Aorta (tissue), 5 donors: ENCODE measurements at places on chromosomes 3 and 15. TPM values are rescaled to one million over a fixed set of nuclear protein-coding genes. Genes with fewer than 3 reads are reported as not detected.
A peak's percentile ranks its signal among the peaks of the same experiment; 100 is the strongest.

NPAP1 gene
- not detected for total RNA-seq

DNA sequence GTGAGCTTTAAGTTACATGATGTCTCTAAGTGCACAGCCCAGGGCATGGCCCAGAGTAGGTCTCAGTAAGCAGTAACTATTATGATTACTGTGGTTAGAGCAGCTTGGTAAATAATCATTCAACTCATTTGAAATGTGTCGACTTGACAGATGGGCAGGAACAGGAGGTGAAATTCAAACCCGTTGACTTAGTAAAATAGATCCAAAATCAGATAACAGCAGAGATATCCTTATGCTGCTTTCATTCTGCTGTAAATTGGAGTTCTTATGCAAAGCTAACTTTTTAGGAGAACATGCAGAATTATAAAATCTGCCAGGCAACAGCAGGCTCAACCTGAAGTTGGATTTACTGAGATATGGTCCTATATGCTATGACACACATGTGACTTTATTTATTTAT lies 118.7 kb upstream of the KLHL25 start:
- no peak for DNase-seq

DNA sequence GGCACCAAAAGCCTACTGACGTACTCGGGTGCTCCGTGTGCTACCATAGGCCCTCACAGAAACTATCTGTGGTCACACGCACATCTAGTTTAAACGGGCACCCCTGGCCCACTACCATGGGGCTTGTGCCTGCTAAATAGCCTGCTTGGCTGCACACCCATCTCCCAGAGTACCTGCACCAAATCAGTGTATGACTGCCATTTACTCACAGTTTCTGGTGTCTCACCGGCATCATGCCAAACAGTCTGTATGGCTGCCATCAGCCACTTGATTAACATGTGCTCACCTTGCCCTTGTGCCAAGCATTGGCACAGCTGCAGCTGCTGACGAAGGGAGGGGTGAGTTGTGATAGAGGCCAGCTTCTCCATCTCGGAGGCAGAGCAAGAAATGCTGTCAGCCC lies 232.7 kb downstream of the IGSF11 start:
- no peak for DNase-seq

TTC21A gene
- total RNA-seq = 11.6 TPM

GPD1L gene
- 33.4 TPM for total RNA-seq

EOGT gene
- total RNA-seq = 134 TPM

DNA sequence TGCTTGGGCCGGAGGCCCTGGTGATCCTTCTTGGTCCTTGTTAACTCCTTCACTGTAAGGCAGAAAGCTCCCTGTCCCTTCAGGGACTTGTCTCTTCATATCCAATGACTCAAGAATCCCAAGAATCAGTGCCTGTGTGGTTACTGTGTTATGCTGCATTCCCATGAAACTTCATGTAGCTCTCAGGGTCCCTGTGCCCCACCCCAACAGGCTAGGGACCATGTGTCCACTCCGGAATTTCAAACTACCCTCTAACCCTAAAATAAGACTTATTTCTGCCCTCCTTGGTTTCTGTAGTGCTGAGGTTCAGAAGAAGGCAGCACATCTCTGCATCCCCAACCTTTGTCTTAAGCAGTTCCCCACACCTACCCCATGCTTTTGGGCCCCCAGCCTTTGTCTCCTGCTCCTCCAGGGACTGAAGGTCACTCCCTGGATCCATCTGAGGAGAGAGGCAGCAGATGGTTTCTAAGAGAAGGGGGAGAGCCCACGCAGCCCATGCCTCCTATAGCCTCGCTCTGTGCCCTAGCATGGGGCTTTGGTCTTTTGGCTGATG lies 531 bp upstream of the MAP1A start:
- DNase-seq = no peak

GRCh38 chr3:124812291-124813265 lies 74.6 kb downstream of the ITGB5 start:
- peak; percentile 84 for DNase-seq

- no peak for DNase-seq
Observed at GRCh38 chr3:187802203-187802927, 57.1 kb upstream of the BCL6 start.

DNA sequence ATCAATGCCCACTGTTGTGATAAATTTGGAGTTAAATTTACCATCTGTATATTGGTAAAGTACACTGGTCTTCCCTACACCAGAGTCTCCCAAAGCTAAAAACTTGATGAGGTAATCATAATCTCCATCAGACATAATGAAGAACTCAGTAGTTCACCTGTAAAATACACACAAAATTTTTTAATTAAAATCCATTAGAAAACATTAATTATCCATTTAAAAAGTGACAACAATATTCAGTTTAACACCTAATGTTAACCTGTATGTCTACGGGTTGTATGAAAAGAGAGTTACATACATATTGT lies 38.0 kb upstream of the RSL24D1 start:
- no peak for DNase-seq

GRCh38 chr3:11037241-11037873 lies 44.8 kb downstream of the SLC6A1 start:
- no peak for DNase-seq

DNA sequence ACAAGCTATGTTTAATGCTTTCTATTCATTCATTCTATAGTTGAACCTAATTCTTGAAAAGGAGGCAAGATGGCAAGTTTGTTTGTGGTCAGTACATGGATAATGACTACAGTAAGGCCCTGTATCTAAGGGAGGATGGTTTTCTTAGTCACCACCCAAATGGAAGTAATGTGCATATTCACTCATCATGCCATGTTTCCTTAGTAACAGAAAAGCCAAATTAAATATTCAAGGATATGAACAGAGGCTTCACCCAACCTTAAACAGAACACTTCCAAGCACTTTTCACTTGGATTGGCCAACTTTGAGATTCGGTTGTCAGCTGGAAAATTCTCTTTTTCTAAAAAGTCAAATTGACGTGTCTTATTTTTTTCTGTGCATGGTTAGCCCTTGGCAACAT lies 805.3 kb upstream of the LMCD1 start:
- no peak for DNase-seq

GRCh38 chr3:192219926-192220325 lies 507.4 kb downstream of the FGF12 start:
- DNase-seq = no peak

GRCh38 chr15:90829942-90830440 lies 38.4 kb upstream of the FURIN start:
- DNase-seq = no peak

- DNase-seq = peak; percentile 56
Observed at GRCh38 chr3:171283183-171283847, 176.9 kb downstream of the TNIK start.

ARHGEF3 gene
- total RNA-seq = 41.6 TPM

DNA sequence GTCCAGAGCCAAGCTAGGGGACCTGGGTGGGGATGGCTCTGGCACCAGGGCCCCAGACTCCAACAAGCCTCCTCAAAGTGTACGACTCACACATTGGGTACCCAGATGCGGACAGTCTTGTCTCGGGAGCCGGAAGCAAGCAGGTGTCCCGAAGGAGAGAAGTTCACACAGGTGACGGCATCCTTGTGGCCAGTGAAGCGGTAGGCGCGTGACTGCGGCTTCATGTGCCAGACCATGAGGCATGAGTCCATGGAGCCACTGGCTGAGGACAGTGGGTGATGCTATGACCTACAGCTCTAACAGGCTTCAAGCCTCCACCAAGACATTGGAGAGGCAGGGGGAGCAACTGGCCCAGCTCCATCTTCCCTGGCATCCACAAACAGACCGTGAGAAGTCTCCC lies 4.5 kb downstream of the POC1A start:
- DNase-seq = no peak

LTF gene
- total RNA-seq = 3.2 TPM

HACL1 gene
- 27.1 TPM for total RNA-seq

DNA sequence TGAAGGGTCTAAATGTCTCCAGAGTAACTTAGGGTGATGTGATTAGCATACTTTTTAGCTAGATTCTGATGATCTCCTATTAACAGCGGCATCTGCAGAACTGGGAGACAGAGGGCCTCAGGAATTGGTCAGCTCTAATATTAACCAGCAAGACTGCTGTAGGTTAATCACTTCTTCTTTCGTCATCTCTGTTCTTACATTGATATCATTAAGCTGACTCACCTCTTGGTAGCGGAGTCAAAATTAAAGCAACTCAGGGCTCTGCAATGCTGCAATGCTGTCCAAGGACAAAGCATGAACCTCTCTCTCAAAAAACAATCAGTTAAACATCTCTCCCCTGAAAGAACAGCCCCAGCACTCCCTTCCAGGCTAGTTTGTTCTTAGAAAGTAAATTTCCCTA lies 57.5 kb upstream of the TRA2B start:
- DNase-seq = no peak

- no peak for DNase-seq
Observed at GRCh38 chr15:88744548-88745020, 58.7 kb upstream of the ACAN start.

DNA sequence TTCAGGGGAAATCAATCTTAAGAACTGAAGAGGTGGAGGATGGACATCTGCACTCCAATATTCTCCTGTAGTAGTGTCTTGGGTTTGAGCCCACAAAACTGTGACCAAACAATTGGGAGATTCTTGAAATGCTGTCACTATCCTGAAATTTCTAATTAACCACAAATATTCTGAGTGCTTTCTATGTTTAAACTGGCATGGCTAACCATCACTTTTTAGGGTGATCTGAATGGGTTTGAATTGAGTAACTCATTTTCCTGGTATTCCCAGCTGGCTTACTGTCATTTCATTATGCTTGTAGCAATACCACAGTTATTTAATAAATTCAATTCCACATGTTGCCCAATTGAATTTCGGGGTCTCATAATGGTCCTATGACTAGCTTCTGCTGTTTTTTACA lies 216.9 kb upstream of the DCBLD2 start:
- DNase-seq = no peak

DNA sequence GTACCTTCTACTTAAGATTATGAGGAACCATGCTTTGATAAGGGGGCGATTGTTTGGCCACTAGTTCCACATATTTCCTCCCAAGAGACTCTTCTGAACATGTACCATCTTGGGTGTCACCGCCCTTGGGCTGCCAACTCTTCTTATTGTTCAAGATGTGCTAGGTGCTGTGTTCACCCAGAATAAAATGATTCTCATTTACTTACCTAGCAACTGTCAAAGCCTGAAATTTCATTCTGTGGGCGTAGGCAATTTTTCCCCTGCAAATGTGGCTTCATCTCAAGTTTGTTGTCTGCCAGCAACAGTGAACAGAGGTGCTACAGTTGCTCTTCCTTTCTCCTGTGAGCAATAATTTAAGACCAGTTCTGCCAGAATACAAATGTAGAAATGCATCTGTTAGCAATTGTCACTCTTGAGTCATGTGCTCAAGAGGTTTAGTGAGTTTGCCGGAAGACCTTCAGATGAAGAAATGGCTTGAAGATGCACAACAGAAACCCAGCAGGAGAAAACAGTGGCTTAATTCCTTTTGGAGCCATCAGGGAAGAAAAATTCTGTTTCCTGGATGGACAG lies 41.3 kb upstream of the RARB start:
- DNase-seq = no peak

GRCh38 chr3:5332270-5332956 lies 144.9 kb downstream of the EDEM1 start:
- DNase-seq = no peak

DNA sequence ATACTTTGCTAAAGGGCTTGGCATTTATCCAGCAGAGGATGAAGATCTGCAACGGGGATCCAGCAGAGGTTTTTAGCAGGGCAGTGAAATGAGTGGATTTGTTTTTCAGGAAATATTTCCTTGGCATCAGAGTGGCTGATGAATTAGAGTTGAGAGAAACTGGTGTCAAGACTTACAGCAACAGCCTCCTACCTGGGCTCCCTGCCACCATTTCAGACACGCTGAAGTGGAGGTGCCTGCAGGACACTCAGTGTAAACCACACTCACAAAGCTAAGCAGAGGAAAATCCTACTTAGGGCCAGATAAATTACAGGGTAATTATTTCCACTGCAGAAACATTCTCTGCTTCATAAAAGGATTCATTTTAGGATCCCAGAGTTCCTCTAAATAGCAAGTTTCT lies 519.7 kb downstream of the FGF12 start:
- DNase-seq = no peak

GRCh38 chr3:162295323-162295983 lies 798.8 kb downstream of the OTOL1 start:
- no peak for DNase-seq

GRCh38 chr3:40309925-40310695 lies 603 bp downstream of the EIF1B start:
- peak; percentile 71 for DNase-seq

DNA sequence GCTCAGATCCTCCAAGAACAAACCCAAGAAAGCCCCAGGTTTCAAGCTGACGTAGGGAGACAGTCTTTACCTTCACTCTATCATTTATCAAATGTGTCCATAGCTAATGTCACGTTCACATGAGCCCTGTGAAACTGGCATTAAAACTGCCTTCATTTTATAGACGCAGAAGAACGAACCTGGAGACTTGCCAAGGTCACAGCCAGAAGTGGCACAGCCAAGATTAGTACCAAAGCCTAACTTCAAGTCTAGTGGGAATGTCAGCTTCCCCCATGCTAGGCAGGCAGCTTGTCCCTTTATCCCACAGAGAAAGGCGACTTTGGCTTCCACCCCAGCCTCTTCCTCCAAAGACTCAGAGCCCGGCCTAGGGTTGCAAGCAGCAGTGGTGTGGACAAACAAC lies 517.2 kb downstream of the SHQ1 start:
- DNase-seq = no peak

AMOTL2 gene
- 82.1 TPM for total RNA-seq

NISCH gene
- 80.9 TPM for total RNA-seq

GRCh38 chr3:86738684-86739083 lies 252.3 kb downstream of the VGLL3 start:
- DNase-seq = no peak

SLC25A20 gene
- total RNA-seq = 12.4 TPM

DNA sequence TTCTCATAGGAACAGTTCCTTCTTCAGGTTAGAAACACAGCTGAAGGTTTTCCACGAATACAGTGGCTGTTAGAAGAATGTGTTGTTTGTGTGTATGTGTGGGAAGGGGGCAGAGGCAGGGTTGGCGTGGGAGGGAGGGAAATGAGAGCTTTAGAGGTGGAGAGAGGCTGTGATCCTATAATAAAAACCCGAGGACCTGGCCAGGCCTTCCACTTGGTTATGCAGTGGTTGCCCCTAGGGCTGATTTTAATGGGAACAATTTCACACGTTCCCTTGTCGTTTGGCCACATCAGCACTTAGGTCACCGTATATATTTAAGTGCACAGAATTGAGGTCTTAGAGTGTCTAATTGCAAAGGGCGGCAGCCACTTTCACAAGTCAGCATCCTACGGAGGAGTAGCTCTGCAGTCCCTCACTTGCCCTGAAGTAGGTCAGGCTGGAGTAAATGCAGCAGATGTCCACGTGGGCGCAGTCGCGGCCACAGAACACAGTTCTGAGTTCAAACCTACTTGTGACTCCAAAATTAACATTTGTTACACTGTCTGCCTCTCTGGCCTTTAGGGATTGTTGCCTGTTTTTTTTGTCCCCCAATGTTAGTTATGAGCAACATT lies 85.6 kb downstream of the PDCD6IP start:
- DNase-seq = no peak

IL16 gene
- total RNA-seq = 9.1 TPM

- no peak for DNase-seq
Observed at GRCh38 chr3:50242381-50242770, 6.4 kb downstream of the GNAI2 start.

C3orf52 gene
- total RNA-seq = 16.8 TPM
